ENCODE measurements at places on chromosomes 4 and X.
A peak's percentile ranks its signal among the peaks of the same experiment; 100 is the strongest.

DNA sequence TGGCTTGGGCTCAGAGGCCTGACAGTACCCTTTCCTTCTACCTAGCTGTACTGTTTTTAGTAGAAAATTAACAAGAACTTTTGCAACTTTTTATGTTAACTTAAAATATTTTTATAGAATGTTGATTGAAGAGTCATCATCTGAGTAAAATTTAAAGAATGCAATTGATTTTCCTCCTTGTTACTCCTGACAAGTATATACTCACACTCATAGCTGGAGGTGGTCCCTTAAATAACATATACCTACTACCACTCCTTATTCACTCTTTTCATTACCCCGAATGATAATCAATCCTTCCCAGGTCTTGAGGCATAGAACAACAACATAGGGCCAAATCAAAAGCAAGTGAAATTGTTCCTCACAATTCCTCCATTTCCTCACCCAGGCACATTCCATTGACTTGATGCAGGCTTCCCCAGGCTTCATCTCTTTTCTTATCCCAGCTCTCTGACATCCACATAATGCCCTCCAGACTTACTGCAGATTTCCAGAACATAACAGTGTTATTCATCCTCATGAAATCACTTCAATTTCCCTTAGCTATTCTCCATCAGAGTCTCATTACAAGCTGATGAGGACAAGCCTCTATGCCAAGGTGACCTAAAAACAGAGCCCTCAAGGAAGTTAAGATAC, 73.2 kb upstream of the ANXA10 start:
- H3K27ac ChIP-seq, result no peak overlapping the region
- H3K4me3 ChIP-seq, result no peak overlapping the region
- no peaks in the 10 kb centered on the region for H3K27me3 ChIP-seq
- no peaks in the 10 kb centered on the region for H3K36me3 ChIP-seq
- H3K4me1 ChIP-seq, result no peaks in the 10 kb centered on the region

GRCh38 chr4:2461246-2461960, 7.5 kb upstream of the RNF4 start:
- peaks cover 7% of the 10 kb centered on the region for H3K4me1 ChIP-seq
- no peak for DNase-seq
- H3K4me3 ChIP-seq, result peak overlapping the region; percentile 68

DNA sequence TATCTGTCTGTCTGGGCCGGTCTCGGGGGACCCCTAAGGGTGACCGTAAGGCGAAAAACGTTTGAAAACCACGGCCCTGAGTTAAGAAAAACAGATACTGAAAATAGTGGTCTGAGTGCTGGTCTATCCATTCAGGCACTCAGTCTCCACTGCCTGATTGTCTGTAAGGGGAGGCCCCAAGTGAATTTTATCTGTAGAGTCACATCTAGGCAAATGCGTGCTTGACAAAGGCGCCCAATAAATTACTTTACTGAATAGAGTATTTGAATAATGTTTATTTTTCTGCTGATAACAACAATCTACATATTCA, 465 bp downstream of the HNRNPH2 start:
- H3K4me3 ChIP-seq, result peak overlapping the region; percentile 97
- no peak for DNase-seq
- H3K36me3 ChIP-seq, result peaks cover 26% of the 10 kb centered on the region
- peak overlapping the region; percentile 97 for H3K27ac ChIP-seq
- peaks cover 32% of the 10 kb centered on the region for H3K4me1 ChIP-seq

DNA sequence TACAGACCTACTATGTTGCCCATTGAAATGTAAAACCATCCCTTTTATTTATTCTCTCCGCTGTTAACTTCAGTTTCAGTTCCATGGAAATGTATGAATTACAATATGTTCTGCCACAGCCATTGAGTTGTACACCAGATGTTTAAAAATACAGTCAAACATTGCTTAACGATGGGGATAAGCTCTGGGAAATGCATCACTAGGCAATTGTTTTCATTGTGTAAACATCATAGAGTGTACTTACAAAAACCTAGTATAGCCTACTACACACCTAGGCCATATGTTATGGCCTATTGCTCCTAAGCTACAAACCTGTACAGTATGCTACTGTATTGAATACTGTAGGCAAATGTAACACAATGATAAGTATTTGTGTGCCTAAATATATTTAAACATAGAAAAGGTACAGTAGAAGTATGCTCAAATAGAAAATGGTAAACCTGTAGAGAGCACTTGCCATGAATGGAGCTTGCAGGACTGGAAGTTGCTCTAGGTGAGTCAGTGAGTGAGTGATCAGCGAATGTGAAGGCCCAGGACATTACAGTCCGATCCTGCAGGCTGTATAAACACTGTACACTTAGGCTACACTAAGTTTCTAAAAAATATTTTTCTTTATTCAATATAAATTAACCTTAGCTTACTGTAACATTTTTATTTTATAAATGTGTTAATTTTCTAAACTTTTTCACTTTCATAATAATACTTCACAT, 2.7 kb upstream of the PF4V1 start:
- H3K4me1 ChIP-seq, result no peaks in the 10 kb centered on the region
- peaks cover 4% of the 10 kb centered on the region for H3K27me3 ChIP-seq
- H3K27ac ChIP-seq, result no peak overlapping the region
- H3K36me3 ChIP-seq, result no peaks in the 10 kb centered on the region
- no peak overlapping the region for H3K4me3 ChIP-seq

DNA sequence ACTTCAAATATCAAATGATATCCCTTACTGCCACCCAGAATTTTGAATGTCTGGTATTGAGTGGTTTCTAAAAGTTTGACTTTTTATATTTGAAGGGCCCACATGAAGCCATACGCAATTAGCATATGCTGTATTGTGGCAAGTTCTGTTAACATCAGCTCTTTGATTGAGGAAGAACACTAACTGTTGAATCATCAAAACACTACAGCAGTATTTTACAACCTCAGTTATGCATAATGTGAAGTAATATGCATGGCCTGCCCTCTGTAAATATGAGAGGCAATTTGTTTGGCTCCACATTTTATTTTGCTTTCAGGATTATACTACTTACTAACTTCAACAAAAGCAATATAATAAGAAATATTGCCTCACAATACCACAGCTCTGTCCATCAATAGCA, 62.2 kb upstream of the DMD start:
- no peaks in the 10 kb centered on the region for H3K27me3 ChIP-seq
- no peak for DNase-seq
- no peak overlapping the region for H3K4me3 ChIP-seq
- no peaks in the 10 kb centered on the region for H3K4me1 ChIP-seq
- H3K36me3 ChIP-seq, result no peaks in the 10 kb centered on the region
- no peak overlapping the region for H3K27ac ChIP-seq

GRCh38 chr4:8335848-8336247, 66.3 kb downstream of the HTRA3 start:
- H3K4me1 ChIP-seq, result no peaks in the 10 kb centered on the region
- H3K27ac ChIP-seq, result no peak overlapping the region
- H3K4me3 ChIP-seq, result no peak overlapping the region
- H3K36me3 ChIP-seq, result no peaks in the 10 kb centered on the region
- no peak for DNase-seq

- H3K4me3 ChIP-seq, result no peak overlapping the region
- H3K27me3 ChIP-seq, result peaks cover 2% of the 10 kb centered on the region
- H3K4me1 ChIP-seq, result no peaks in the 10 kb centered on the region
- H3K27ac ChIP-seq, result no peak overlapping the region
- DNase-seq, result no peak
Measured at GRCh38 chr4:24144381-24144780, 254.5 kb upstream of the PPARGC1A start.

GRCh38 chr4:174036111-174036510, 247.4 kb downstream of the FBXO8 start:
- DNase-seq, result no peak
- H3K4me1 ChIP-seq, result no peaks in the 10 kb centered on the region
- no peaks in the 10 kb centered on the region for H3K36me3 ChIP-seq
- H3K27me3 ChIP-seq, result no peaks in the 10 kb centered on the region

DNA sequence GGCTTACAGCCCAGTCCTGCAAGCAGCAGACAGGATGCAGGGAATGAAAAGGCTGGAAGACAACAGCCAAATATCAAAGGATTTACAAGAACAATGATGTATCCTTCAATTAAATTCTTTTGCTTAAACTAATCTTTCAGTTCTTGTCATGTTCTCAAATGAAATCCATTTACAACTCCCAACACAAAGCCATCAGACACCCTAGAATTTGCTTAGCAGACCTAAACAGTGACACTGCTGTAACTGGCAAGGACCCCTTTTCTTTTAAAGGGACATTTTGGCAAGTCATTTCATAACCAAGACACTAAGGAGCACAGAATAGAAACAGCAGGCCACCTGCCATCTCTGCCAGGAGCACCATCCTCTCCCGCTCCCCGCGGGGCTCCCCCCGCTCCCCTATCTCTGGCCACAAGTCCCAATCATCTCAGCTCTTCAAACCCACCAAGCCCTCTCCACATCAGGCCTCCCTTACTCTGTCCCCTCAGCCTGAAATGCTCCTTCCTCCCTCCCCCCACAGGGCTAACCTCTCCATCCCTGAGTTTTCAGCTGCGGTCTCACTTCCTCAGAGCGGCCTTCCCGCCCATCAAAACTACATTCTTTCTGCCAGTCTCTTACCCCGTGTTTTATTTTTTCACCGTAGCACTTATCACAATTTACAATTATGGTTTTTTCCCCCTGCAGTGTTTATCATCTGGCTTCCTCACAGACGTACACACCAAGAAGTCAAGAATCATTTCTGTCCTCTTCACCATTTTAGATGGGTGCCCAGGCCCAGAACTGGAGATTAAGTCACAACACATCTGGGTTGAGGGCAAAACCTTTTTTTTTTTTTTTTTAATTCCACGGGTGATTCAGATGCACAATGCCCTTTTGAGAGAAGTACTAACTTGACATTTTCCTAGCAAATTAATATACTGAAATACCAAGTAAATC, 45.8 kb downstream of the TSPAN5 start:
- H3K4me3 ChIP-seq, result peak overlapping the region; percentile 50
- H3K4me1 ChIP-seq, result peaks cover 44% of the 10 kb centered on the region
- no peaks in the 10 kb centered on the region for H3K27me3 ChIP-seq
- H3K27ac ChIP-seq, result peak overlapping the region; percentile 77
- peaks cover 1% of the 10 kb centered on the region for H3K36me3 ChIP-seq

DNA sequence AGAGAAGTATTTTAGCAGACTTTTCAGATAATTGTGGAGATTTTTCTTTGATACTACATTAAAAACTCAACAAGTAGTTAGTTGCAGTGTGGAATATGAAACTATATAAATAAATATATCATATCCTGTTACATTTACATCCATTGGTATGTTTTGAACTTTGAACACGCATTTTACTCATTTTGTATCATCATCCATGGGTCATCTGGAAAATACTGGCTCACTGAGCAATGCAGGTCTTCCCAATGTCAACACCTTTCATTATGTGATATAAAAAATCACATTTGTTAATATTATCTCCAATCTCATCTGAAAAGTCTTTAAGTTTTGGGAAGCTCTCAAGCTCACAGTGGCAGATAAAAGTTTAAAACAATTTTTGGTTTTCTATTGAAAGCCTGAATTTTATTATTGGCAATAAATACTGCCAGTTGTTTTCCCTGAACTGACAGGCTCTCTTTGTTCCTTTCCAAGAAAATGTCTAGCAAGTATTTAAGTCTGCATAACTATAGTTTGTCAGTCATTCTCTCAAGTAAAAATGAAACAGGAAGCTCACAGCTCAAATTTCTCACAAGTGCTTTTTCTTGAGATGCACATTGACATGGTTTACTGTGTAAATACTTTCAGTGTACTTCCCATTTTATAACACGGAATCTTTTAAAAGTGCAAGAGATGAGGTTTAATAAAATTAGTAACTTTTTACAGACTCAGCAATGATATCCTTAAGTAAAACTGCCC, 183.5 kb upstream of the GPC4 start:
- DNase-seq, result no peak
- H3K4me1 ChIP-seq, result no peaks in the 10 kb centered on the region
- no peak overlapping the region for H3K4me3 ChIP-seq
- no peaks in the 10 kb centered on the region for H3K27me3 ChIP-seq

GRCh38 chr4:39609454-39609931, 29.2 kb downstream of the SMIM14 start:
- H3K27me3 ChIP-seq, result no peaks in the 10 kb centered on the region
- peaks cover 6% of the 10 kb centered on the region for H3K4me1 ChIP-seq

GRCh38 chr4:154416190-154416547, 75.4 kb downstream of the DCHS2 start:
- peaks cover 34% of the 10 kb centered on the region for H3K27me3 ChIP-seq
- peaks cover 14% of the 10 kb centered on the region for H3K4me1 ChIP-seq

DNA sequence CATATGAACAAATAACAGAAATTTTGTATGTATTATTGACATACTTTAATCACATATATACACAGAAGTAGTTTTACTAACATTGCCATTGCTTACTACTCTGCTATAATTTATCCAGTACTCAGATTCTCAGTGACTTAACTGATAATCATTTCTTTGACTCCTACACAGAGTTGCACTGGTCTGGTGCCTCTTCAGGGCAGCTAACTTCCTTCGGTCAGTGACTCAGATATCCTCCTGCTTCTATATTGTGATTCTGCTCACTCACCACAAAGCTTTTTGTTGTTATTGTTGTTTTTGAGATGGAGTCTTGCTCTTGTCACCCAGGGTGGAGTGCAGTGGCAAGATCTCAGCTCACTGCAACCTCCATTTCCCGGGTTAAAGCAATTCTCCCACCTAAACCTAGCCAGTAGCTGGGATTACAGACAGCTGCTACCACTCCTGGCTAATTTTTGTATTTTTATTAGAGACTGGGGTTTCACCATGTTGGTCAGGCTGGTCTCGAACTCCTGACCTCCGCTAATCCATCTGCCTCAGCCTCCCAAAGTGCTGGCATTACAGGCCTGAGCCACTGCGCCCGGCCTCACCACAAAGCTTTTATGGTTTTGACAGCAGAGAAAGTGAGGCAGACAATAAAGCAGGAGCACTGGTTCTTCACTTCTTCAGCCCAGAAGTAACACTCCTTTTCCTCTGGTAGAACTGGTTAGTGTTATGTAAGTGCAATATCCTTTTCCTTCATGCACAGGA, 499.3 kb downstream of the EPHA5 start:
- H3K27me3 ChIP-seq, result no peaks in the 10 kb centered on the region
- DNase-seq, result no peak
- no peaks in the 10 kb centered on the region for H3K4me1 ChIP-seq
- H3K36me3 ChIP-seq, result no peaks in the 10 kb centered on the region
- H3K27ac ChIP-seq, result no peak overlapping the region
- no peak overlapping the region for H3K4me3 ChIP-seq

DNA sequence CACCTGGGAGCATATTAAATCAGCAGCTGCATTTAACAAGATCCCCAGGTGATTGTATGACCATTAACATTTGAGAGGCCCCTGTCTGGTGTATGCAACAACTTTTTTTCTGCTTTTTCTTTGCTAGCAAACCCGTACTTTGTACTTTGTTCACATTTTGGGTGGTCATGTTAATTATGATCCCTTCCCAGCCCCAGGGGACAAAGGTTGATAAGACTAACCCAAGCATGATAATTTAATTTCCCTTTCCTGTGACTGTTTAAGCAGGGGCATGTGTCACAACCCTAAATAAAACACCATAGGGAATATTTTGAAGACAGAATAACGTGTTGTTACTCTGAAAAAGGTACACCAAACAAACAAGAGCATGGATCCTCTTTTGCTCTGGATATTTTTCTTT, 332.0 kb downstream of the PCDH18 start:
- H3K4me1 ChIP-seq, result no peaks in the 10 kb centered on the region
- no peaks in the 10 kb centered on the region for H3K27me3 ChIP-seq
- H3K27ac ChIP-seq, result no peak overlapping the region
- DNase-seq, result no peak

- no peaks in the 10 kb centered on the region for H3K36me3 ChIP-seq
- no peak for DNase-seq
- no peaks in the 10 kb centered on the region for H3K4me1 ChIP-seq
- no peaks in the 10 kb centered on the region for H3K27me3 ChIP-seq
- H3K27ac ChIP-seq, result no peak overlapping the region
Measured at GRCh38 chrX:42176789-42177188, 253.4 kb upstream of the CASK start.

- H3K27me3 ChIP-seq, result peaks cover 13% of the 10 kb centered on the region
- H3K36me3 ChIP-seq, result no peaks in the 10 kb centered on the region
- H3K27ac ChIP-seq, result no peak overlapping the region
- no peak overlapping the region for H3K4me3 ChIP-seq
- no peaks in the 10 kb centered on the region for H3K4me1 ChIP-seq
Measured at GRCh38 chrX:151680805-151681204, 14.5 kb upstream of the PRRG3 start.

Measured in activated CD4-positive, alpha-beta T cell treated with anti-CD3 and anti-CD28 coated beads for 36 hours (primary cell).